ENCODE measurements at places on chromosomes 6 and 20.
A peak's percentile ranks its signal among the peaks of the same experiment; 100 is the strongest.

DNA sequence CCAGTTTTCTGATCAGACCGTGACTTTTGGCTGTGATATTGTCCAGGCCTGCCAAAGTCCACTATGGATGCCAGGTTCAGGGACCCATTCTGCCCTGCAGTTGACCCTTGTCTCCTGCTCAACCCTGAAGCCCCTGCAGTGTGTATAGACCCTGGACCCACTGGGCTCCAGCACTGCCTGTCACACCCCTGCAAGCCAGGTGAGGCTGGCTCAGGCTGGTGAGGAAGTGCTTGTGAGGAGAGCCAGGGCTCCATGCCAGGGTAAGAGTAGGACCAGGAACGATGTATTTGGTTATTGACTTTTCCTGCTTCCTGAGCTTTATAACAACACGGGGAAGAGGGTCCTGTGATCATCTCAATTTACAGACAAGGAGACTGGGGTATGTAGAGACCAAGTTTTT is 19.1 kb upstream of the CD93 start:
- DNase-seq: no peak

DNA sequence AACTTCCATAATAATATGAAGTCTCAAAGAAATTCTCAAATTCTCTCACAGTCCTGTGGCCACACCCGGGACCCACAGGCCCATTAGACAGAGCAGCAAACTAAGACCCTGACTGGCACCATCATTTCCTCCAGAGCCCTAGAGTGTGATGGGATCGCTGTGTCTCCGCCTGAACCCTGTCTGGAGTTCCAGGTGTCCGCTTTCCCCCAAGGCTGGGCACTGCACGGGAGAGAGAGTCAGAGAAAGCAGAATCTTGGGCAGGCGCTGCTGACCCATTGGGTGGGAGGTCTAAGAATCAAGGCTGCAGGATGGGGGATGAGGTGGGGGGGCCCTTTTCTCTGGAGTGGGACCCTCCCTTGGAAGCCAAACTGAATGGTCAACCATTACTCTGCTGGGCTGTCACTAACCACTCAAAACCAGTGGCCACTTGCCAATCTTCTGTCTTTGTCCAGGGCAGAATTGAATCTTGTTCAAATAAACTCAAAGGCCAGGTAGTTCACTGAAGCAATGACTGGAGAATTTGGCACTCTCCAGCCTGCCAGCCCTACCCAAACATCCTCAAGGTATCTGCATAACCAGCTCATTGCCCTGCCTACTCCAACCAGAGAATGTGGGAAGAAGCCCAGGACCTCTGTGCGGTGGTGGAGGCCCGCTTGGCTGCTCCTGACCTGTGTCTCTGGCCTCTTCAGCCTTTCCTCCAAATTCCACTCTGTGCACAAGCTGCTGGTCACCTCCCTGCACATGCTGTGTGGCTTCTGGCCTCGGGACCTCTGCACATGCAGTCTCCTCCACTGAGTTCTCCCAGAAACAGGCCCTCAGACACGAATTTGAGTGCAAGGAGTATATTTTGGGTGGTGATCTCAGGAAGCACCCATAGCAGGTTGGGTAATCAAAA is 141.1 kb downstream of the CEBPB start:
- DNase-seq: no peak

DNA sequence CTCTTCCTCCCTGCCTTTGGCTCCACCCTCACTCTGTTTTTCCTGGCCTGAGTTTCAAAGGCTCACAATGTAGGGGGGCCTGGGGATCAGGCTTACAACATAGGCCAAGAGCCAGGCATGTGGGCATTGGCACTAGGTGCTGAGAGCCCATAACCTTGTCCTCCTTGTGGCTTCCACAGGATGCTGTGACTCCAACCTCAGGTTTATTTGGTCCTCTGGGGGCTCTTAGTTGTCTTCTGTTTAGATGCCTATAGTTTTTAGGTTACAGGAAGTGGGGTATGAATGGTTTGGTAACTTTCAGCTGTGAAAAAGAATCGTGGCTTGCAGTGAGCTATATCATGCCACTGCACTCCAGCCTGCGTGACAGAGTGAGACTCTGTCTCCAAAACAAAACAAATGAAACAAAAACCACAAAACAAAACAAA is 25.6 kb downstream of the MMP24 start:
- no peak for DNase-seq

DNA sequence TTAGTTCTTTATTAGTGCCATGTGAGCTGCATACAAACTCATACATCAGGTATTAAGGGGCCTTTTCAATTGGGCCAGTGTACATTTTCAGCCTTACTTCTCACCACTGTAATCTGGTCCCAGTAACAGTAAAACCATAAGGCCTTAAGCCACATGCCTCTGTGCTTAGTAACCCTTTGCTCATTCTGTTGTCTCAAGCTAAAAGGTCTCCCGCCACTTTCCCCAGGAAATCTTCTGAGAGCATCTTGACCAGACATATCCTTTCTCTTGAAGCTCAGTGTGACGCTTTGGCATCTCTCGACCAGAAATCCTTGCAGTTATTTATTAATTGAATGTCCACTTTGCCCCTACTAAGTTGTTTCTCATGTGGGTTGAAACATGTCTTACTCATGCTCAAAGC is 68.0 kb downstream of the CYP39A1 start:
- no peak for DNase-seq

DNA sequence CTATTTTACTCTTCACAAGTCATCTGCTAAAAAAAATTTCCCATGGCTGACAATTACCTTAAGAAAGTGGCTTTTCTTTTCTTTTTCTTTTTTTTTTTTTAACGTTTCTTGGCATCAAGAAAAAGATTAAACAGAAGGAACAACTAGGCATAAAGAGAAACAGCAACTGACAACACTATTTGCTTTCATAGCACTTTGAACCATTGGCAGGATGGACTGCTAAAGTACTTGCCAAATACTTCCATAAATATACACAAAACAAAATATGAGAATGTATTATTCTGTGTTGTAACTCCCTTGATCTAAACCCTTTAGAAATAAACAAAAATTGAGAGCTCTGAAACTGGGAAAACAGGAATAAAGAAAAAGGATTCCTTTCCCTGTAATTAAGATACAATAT is 20.0 kb upstream of the PLN start:
- no peak for DNase-seq

- DNase-seq: peak; percentile 87
These were observed 16.2 kb upstream of the UBR2 start for GRCh38 chr6:42547407-42548329.
